ENCODE measurements at places on chromosomes 1 and 21.
A peak's percentile ranks its signal among the peaks of the same experiment; 100 is the strongest.

GRCh38 chr1:182802006-182802803, 12.6 kb downstream of the NPL start:
- DNase-seq, result no peak

DNA sequence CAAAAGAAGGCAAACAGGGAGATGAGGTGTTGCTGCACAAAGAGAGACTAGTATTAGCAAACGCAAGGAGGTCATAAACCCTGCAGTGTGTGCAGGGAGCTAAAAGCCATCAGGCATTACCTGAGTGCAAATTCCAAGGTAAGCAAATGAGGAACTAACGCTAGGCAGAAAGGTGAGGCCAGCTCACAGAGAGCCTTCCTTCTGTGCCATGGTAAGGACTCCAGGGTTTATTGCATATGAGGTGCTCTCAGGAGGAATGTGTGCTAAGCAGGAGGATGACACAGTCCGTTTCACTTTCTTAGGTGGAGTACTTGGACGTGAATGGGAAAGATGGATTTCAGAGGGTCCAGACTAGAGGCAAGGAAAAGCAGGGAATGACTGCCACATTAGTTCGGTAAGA, 44.6 kb upstream of the MYBPHL start:
- DNase-seq, result no peak

DNA sequence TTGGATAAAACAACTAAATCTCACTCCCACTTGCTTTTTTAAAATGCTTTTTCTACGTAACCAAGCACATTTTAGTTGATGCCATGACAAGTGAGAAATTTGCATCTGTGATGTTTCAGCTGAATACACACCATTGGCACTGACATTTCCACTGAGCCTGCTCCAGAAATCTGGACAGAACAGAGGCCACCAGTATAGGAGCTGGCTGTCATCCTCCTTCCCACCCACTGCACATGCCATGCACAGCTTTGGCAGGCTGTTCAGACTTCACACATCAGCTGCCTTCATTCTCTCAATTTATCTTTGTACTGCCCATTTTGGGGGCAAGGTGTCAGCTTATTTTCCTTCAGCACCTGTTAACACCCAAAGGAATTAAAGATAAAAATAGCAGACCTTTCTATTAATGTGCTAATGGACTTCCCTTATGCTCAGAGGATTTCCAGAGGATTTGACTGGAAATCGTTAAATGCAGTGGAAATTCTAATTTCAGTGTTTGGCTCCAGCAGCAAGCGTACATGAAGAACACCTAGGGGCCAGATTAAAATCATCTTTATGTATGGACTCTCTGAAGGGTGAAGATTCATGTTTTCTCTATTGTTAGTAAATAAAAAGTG, 12.9 kb upstream of the PODN start:
- DNase-seq, result no peak

- no peak for DNase-seq
Observed at GRCh38 chr1:23910144-23910543, 3.0 kb downstream of the CNR2 start.

DNA sequence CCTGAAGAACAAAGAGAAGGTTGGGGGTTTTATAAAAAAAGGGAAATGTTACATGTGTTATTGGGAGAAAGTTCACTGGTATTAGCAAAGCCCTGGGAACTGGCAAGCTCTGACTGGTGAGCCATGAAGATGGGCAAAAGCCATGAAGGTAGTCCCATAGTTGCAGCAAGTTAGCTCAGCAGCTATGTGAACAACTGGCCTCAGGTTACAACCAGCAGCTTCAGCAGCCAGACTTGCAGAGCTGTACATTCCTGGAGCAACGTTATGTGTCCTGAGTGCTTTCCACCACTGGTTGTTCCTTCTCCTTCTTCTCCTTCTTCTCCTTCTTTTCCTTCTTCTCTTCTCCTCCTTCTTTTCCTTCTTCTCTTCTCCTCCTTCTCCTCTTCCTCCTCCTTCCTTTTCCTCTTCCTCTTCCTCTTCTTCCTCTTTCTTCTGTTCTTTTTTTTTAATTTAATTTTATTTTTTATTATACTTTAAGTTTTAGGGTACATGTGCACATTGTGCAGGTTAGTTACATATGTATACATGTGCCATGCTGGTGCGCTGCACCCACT, 56.1 kb upstream of the TLR5 start:
- no peak for DNase-seq

GRCh38 chr1:38285807-38286530, 239.4 kb upstream of the POU3F1 start:
- no peak for DNase-seq

- no peak for DNase-seq
Observed at GRCh38 chr1:9718006-9718680, 66.6 kb downstream of the PIK3CD start.

DNA sequence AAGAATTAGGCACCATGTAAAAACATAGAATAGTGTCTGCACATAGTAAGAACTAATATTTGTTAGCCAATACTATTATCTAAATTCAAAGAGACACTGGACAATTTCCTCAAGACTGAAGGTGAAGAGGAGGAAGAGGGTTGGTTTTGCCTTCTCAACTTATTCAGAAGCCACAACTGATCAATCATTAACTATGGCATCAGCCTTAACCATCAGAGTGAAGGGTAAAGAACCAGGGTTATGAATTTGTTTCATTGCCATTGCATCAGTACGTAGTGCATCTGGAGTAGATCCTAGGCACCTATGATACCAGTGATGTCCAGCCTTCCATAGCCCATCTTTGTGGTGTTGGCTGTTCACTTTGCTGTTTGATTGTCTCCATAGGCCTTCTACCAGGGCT, 421.7 kb upstream of the DEPDC1 start:
- DNase-seq, result no peak

- peak; percentile 69 for DNase-seq
Observed at GRCh38 chr1:39639305-39640130, at the start of gene HEYL. HEYL (minus strand) TSS chr1:39639643; CDS start chr1:39639625, 18 bp downstream.

DNA sequence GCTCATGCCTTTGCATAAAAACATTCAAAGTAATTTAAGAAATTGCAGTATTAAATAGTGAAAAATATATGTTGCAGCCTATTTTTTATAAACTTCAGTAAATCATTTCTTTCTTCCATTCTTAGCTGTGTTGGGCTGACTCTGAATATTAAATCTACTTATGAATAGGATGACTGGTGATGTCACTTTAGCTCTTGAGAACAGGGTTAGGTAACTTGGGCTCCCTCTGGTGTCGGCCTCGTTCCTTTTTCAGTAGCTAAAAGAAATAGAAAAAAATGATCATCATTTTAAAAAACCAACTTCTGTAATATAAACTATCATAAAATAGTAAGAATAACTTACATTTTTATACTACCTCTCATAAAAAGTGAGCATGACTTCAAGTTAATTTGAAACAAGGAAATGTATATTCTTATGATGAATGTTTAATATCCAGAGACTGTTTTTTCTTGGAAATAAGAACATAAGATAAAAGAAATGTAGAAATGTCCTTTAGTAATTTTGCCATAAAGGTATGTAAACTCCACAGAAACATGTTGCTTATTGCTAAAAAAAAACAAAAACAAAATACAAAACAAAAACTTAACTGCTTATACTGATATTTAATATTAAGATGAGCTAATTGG, 26.8 kb upstream of the NCAM2 start:
- peak; percentile 4 for DNase-seq

DNA sequence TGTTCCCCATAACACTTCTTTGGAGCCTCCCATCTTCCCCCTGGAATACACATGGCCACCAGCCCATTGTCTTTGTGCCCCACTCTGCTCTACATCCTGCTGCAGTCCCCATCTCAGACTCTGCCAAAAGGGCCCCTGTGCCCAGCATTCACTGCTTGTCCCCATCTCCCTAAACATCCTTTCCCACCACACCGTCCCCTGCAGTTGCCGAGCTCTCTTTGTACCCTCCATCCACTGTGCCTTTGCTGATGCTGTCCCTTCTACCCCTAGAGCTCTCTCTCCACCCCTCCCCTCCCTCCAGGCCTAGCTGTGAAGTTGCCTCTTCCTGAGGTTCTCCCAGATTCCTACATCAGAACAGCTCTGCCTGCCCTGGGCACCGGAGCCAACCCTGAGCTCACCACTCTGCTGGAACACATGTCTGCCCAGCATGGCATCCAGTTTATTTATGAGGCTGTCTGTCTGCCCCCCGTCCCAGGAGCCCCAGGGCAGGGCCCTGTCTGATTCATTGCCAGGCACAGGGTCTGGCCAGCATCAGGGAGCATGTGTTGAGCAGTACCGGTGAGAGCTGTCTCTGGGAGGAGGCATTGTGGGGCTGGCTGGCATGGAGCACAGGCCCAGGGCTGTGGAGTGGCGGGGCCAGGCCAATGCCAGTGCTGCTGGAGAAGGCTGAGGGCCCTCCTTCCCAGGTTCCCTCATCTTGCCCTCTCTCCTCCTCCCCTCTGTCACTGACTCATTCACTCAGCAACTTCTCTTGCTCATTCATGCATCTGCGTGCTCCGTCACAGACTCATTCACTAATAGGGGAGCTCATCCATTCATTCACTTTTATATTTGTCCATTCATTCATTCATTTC, 28.8 kb downstream of the EDN2 start:
- no peak for DNase-seq

GRCh38 chr21:14452031-14452726, 69.2 kb upstream of the HSPA13 start:
- no peak for DNase-seq

GRCh38 chr1:58804853-58805565, 21.2 kb upstream of the JUN start:
- no peak for DNase-seq

DNA sequence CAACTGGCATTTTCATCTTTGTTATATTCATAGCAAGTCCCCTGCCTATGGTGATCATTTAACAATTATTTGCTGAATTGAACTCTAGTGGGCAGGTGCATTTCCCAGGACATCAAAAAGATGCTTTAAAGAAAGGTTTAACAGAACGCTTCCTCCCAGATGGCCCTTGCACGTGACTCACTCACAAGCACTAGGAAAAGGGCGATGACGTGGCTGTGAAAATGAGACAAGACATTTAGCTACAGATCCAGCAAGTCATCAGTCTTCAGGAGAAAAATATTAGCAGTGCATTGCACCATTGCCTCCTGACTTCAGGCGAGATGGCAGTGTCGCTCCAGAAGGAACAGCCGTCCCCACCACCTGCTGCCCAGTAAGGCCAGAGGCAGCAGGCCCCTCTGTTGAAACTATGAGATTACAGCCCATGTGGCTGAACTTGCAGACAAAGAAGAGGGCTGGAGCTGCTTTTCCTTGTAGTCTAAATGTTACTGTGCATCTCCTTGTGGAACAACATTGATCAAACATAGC, 37.2 kb downstream of the DSCAM start:
- DNase-seq, result no peak

DNA sequence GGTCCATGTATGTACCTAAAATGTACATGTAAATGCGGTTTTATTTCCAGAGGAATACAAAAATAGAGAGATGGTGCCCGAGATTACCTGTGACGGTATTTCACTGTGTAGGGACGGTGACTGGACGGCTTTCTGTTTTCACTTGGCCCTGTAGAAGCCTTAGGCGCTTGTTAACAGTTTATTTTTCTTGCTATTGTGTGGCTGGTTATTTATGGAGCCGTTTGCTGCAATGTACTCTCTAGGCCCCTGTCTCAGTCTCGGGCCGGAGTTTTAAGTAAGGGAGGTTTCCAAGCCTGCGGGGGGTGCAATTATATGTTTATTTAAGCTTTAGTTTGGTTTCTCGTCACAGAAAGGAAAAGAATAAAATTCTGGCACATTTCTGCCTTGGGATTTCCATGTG, 413 bp downstream of the EFCAB7 start:
- DNase-seq, result no peak

GRCh38 chr1:29651246-29651645, 414.9 kb downstream of the PTPRU start:
- no peak for DNase-seq

- peak; percentile 37 for DNase-seq
Observed at GRCh38 chr1:158506369-158506987, 34.5 kb downstream of the OR10R2 start.

- DNase-seq, result no peak
Observed at GRCh38 chr1:163824006-163824405, 502.3 kb downstream of the NUF2 start.

DNA sequence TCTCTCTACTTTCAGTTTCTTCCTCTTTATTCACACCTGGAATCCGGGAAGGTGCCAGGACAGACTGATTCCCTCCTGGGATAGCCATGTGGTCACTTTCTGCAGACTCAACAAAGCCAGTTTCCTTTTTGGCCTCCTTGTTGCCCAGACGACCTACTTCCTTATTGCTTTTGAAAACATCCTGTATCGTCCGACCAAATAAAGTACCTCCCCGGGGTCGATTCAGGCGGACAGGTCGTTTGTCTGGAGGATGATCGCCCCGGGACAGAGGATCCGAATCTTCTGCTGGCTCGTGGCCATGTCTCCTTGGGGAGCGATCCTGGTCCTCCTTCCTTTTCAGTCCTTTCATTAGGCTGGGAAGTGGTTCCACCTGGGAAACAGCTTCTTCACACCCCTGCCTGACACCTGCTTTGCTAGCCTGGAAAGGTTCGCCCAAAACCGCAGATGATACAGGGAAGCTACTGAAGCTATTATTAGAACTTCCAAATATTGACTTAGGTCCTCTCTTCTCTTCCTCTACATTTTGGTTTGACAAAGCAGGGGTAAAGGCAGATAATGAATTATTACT, 1.2 kb downstream of the MCM3AP start:
- DNase-seq, result no peak

DNA sequence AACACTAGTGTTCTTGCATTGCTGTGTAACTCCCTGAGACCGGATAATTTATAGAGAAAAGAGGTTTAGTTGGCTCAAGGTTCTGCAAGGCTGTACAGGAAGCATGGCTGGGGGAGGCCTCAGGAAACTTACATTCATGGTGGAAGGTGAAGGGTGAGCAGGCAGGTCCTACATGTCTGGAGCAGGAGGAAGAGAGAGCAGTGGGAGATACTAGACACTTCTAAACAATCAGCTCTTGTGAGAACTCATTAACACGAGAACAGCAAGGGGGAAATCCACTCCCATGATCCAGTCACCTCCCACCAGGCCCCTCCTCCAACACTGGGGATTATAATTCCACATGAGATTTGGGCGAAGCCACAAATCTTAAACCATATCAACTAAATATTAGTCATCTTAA, 30.1 kb downstream of the RNF2 start:
- no peak for DNase-seq

DNA sequence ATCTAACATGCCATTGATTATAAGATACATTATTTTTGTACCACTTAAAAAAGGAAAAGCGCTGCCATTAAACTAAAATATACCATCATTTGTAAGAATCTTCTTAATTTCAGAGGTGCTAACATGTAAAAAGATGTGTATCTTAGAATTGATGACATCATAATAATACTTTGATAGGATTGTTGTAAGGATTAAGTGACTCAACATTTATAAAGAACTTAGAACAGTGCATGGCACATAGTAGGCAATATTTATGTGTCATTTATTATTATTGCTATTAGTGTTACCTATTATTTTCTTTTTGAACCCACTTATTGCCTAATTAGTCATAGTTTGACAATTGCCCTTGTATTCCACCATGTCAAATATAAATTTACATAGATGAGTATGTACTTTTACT, 21.8 kb downstream of the HIPK1 start:
- DNase-seq, result no peak

- DNase-seq, result no peak
Observed at GRCh38 chr1:11961230-11961629, 19.0 kb upstream of the MFN2 start.
